Dermis blood vessel endothelial cell (primary cell): ENCODE measurements at places on chromosomes 1 and 21.

GRCh38 chr1:225919906-225920305 lies 4.1 kb downstream of the PYCR2 start:
- peak; percentile 83 for DNase-seq

GRCh38 chr1:203367057-203367456 lies 16.1 kb upstream of the FMOD start:
- DNase-seq = no peak

GRCh38 chr1:23184212-23184934 lies 15.7 kb upstream of the LUZP1 start:
- DNase-seq = peak; percentile 69

- DNase-seq = peak; percentile 71
These were observed 3.1 kb downstream of the CCDC190 start for GRCh38 chr1:162857850-162858249.

GRCh38 chr1:40394491-40395172 lies 21.1 kb downstream of the SMAP2 start:
- DNase-seq = no peak

DNA sequence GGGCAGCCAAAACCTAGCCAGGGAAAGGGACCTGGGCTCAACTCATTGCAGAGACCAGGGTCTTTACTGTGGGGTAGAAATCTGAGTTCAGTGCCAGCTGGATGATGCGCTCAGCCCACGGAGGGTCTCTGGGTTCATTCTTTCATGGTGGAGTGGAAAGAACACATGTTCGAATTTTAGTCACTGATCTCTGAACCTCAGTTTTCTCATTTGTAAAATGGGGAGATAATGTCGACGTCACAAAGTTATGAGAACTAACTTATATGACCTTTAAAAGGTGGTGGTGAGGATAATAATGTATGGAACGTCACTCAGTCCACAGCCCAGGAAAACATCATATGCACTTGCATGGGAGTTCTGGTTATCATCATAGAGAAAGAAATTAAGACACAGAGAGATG lies 1.2 kb upstream of the TAL1 start:
- no peak for DNase-seq

GRCh38 chr1:51247022-51247421 lies 10.9 kb downstream of the RNF11 start:
- DNase-seq = no peak

DNA sequence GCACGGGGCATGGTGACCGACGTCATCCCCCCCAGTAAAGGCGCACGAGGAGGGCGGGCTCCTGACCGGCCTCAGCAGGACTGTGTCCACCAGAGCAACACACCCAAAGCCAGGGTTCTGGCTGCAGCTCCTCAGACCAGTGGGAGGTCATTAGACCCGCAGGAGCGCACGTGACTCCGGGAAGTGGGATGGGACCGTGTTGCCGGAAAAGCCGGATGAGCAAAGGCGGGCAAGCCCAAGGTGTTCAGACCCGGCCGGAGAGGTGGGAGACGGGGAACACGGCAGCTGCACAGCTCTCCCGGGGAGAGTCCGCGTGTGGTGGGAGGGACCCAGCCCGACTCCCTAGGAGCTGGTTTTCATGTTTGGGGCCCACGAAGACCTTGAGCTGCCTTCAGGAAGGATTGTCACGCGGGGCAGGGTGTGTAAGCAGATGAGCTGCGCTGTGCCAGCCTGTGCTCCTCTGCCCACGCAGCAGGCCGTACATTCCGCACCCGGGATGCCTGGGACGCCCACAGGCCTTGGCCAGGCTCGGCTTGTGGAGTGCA lies 20.6 kb upstream of the TRAPPC10 start:
- no peak for DNase-seq

- DNase-seq = no peak
These were observed 41.9 kb upstream of the LRP8 start for GRCh38 chr1:53369761-53370160.

DNA sequence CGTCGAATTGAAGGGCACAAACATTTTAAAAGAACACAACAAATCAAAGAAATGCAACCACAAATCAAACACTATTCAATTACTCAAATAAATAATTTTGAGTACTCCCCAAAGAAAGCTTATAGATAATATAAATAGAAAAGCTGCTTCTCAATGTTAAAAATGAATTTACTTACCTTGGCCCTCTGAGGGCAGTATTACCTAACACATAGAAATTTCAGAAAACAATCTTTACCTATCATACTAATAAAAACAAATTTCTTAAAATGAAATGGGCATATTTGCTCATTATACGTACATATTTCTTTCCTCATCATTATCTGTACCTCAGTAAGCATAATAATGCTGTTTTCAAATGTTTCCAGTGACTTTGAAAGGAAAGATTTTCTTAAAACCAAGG lies 141.8 kb downstream of the AKT3 start:
- DNase-seq = peak; percentile 30

- peak; percentile 25 for DNase-seq
These were observed 1.1 kb upstream of the PSMG1 start for GRCh38 chr21:39184050-39184980.

GRCh38 chr1:3038571-3039181 lies 17.4 kb downstream of the ACTRT2 start:
- no peak for DNase-seq

DNA sequence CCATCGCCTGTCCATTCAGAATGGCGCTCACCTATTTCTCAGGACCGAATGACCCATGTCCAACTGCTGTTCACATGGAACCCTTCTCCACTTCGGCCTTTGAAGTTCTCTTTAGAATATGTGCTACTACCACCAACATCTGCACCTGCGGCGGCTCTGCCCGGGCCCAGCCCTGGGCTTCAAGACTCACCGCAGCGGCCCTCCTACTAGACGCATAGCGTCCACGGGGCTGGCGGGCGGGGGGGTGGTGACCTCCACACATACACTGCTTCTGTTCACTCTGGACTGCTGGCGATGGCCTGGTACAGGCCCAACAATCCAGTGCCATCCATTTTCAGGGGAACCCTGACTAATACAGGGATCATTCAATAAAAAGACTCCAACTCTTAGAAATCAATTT lies 394.2 kb downstream of the VAV3 start:
- no peak for DNase-seq

GRCh38 chr1:29200906-29201594 lies 19.4 kb upstream of the SRSF4 start:
- no peak for DNase-seq

- DNase-seq = no peak
These were observed 15.9 kb upstream of the ELOA start for GRCh38 chr1:23727362-23727811.

- no peak for DNase-seq
These were observed 45.7 kb downstream of the MAP3K21 start for GRCh38 chr1:233373226-233373625.

DNA sequence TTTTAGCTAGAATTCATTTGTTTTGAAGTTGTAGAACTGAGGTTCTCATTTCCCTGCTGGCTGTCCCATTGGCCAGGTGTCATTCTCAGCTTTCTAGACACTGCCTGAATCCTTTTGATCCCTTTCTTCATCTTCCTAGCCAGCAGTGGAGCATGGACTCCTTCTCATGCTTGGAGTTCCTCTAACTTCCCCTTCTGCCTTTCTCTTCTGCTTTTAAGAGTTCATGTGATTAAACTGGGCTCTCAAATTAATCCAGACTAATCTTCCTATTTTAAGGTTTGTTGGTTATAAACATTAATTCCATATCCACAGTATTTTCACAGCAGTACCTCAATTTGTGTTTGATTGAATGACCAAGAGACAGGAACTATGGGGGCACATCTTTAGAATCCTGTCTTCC lies 52.3 kb downstream of the ADAMTS5 start:
- no peak for DNase-seq

GRCh38 chr1:192522673-192523072 lies 52.9 kb upstream of the RGS1 start:
- no peak for DNase-seq

DNA sequence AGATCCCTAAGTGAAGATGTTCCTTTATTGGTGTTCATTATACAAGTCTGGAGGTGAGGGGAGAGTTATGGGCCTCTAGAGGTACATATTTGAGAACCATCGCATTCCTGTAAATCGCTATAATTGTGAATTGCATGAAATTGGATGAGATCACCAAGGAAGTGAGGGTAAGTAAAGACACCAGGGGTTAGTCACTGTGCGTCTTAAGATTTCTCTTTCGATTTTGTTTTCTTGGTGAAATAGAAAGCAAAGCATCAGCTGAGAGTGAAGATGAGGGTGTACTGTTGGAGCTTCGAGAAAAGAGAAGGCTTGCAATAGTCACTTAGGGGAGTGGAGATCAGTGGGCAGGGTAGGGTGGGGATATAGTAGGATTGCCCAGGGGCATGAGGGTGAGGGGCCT lies 82.1 kb downstream of the RAVER2 start:
- no peak for DNase-seq

GRCh38 chr1:14604414-14604813 lies 5.9 kb downstream of the KAZN start:
- DNase-seq = no peak

- DNase-seq = no peak
These were observed 28.5 kb downstream of the CAMK1G start for GRCh38 chr1:209611771-209612570.

DNA sequence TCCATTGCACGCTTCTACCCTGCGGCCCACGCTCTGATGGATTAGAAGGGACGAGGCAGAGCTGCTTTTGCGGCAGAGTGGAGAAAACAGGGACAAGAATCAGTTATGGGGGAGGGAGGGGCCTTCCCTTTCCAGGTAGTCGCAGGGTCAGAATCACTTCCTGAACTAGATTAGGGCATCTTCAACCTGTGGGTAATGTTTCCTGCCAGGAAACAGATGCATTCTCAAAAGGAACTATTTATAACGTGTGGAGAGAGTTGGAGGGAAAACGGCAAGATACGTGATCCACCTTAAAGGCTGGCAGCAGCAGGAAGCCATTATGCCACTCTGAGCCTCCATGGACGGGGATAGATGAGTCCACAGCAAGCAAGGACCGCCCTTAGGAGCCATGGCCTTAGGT lies 59.9 kb upstream of the CNTN2 start:
- peak; percentile 52 for DNase-seq

DNA sequence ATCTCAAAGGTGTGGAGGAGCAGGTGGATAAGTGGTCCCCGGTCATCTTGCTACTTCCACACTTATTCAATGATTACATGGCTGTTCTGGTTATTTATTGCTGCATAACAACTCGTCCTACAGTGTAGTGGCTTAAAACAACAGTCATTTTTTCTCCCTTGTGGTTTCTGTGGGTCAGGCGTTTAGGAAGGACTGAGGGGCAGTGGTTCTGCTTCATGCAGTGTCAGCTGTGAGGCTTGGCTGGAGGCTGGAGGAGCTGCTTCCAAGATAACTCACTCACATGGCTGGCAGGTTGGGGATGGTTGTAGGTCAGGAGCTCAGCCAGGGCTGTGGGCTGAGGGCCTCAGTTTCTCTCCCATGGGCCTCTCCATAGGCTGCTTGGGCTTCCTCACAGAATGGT lies 5.9 kb upstream of the SLC6A17 start:
- DNase-seq = no peak

DNA sequence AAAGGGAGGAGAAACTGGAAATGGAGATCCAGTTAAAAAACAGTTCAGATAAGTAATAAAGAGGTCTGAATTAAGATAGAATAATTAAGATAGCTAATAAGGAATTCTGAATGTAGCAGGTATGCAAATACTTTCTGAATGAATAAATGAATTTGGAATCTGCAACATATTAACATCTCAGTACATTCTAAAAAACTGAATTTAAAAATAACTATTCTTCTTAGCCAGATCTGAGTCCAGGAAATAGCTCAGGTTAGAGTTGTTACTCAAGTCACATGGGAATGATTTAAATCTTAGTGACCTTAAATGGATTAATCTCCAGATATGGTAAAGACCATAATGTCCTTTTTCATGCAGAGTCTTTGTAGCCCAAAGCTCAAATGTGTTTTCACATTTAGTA lies 51.2 kb downstream of the EYA3 start:
- no peak for DNase-seq

- peak; percentile 32 for DNase-seq
These were observed 50.2 kb downstream of the DENND1B start for GRCh38 chr1:197725044-197725443.

DNA sequence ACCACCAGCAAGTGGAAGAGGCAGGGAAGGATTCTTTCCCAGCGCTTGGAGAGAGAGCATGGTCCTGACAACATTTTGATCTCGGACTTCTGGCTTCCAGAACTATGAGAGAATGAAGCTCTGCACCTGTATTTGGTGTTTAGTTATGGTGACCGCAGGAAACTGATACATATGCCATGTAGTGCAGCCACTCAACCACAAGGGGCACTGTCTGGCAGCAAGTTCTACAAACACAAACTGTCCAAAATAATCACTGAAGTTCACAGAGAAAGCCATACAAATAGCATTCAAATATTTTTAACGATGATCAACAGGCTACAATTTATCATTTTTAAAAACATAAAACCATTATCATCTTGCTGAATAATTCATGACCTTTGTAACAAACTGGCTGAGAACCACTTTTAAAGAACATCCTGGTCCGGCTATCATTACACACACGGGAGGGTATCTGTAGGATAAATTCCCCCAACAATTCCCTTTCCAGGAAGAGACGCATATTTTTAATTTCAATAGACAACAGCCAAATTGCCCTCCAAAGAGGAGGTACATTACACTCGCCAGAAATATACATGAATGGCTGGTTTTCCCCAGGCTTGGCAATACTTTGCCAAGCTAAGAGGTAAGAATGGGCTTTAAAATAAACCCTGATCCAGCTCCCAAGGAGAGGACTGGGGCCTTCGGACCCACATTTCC lies 9.2 kb upstream of the CBR3 start:
- DNase-seq = peak; percentile 80

- peak; percentile 80 for DNase-seq
These were observed 36.6 kb downstream of the GJA5 start for GRCh38 chr1:147723691-147724323.

GRCh38 chr1:59219916-59220315 lies 77.0 kb upstream of the FGGY start:
- no peak for DNase-seq
